ENCODE measurements at places on chromosomes 7 and 10.

- DNase-seq, result no peak
Measured at GRCh38 chr10:43044961-43045621, 31.8 kb upstream of the RET start.

DNA sequence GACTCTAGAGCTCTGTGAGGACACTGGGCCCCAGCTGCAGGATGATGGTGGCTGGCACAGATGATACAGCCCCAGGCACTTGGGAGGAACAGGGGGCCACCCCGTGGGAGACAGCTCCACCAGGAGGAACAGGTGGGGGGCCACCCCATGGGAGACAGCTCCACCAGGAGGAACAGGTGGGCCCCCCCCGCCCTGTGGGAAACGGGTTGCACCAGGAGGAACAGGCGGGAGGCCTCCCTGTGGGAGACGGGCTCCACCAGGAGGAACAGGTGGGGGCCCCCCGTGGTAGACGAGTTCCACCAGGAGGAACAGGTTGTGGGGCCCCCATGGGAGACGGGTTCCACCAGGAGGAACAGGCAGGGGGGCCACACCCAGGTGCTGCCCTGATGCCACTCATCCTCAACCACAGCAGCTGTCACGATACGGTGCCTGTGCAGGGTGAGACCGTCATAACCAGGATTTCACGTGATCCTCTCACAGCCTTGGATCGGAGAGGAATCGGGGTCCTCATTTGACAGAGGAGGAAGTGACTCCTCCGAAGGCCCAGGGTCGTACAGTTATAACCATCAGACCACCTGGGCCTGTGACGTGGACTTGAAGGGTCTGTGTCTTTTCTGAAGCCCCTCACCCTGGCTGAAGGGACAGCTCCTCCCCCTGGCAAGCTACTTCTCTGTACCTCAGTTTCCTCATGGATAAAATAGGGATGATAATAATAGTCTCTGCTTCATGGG lies 49.2 kb upstream of the NANOS1 start:
- DNase-seq, result no peak

DNA sequence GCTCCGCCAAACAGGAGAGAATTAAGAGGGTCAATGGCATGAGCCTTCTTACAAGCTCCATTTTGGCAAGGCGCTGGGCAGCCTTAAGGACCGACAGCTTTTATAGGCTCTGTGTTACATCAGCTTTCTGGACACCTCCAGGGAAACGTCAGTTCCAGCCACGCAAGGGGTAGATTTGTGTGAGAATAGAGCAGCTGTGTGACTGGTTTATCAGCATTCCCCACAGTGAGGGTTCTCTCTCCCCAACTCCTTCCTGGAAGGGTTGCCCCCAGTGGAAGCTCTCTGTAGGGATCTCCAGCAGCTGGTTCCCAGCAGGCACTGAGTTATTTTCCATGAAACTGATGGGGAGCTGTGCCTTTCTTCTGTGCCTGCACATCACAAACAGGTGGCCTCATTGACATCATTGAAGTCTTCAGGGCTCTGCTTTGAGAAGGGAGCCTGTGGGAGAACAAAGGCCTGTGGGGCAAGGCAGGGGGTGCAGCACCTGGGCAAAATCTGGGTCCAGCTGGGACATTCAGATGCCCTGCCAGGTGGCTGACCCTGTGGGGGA lies at the start of gene CUZD1:
Gene CUZD1, minus strand, starts transcription at position 75 of the 550 bp plus-strand sequence. Its CDS starts 14 bp downstream, at position 61.
- DNase-seq, result no peak

DNA sequence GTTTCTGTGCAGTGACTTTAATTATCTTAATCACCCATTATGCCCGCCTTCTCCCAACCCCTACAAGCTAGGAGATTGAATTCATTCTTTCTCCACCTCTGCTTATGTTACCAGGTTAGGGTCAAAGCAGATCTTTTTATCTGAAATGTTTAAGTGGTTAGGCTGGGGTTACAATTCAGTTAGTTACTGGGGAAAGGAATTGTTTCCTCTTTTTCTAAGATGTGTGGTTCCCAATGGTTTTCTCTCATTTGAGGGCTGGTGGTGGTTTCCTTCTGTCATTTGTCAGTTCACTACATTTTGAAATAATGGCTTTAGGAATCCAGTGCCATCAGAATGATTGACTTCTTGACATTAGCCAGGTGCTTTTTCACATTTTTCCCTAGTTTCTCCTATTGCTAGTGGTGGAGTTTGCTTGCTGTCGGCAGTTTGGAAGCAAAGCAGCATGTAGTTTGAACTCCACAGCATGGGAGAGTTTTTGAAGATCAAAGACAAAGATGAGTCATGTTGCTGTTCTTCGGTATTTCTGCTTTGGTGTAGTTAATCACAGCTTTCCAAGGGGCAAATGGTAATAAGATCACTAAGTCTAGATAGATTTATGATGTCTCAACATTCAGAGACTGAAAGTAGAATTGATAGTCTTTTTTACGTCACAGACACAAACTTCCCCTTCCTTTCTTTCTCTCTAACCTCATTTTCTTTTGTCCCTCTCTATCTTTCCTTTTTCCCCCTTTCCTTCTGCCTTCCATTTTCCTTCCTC lies 168.2 kb downstream of the SND1 start:
- peak; percentile 56 for DNase-seq

GRCh38 chr10:123759501-123760031 lies 93.4 kb downstream of the GPR26 start:
- peak; percentile 74 for DNase-seq

GRCh38 chr7:107632492-107632865 lies 28.1 kb upstream of the SLC26A4 start:
- no peak for DNase-seq

GRCh38 chr7:134954197-134955082 lies 31.9 kb upstream of the AGBL3 start:
- DNase-seq, result peak; percentile 34

DNA sequence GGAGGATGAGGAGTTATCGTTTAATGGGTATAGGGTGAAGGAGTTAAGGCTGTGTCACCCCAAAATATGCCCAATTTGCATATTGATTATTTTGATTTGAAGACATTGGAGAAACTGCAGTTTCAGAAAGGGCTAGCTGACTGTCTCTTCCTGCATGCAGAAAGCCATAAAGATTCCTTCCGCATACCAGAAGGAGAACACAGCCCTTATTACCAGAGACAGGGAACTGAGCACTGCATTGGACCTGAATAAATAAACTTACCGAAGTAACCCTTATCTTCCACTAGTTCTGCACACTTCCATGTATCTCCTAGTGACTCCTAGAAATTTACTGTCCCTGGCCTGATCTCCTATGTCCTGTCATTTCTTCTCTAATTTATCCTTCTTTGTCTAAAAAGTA lies 821.9 kb upstream of the AUTS2 start:
- DNase-seq, result peak; percentile 45

- no peak for DNase-seq
Measured at GRCh38 chr10:129501652-129502436, 34.8 kb downstream of the MGMT start.

DNA sequence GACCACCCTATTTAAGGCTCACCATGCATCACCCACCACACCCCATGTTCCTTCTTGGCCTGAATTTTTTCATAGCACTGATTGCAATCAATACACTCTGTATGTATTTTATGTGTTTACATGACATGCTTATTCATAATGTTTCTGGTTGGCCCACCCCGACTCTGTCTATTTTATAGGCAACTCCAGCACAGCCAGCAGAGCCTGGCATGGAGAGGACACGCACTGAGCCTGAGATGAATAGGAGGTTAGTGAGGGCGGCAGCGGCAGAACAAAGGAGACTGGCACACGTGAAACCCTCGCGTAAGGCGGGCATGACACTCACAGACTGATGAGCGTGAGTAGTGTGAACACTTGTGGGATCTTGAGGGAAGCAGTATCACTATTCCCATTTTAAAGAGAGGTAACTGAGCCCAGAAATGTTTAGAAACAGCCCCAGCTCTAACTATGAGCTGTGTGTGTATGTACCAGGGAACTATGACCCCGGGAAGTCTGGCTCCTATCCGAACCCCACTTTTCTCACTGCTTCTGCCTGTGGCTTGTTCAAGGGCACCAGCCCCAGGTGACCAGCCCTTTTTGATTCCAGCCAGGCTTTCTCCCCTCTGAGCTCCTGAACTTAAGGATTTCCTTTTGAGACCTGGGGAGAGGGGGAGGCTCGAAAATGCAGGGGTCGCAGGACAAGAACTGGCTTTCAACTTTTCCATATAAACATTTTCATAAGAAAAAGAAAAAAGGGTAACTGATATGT lies 113.3 kb downstream of the ARHGAP22 start:
- no peak for DNase-seq

DNA sequence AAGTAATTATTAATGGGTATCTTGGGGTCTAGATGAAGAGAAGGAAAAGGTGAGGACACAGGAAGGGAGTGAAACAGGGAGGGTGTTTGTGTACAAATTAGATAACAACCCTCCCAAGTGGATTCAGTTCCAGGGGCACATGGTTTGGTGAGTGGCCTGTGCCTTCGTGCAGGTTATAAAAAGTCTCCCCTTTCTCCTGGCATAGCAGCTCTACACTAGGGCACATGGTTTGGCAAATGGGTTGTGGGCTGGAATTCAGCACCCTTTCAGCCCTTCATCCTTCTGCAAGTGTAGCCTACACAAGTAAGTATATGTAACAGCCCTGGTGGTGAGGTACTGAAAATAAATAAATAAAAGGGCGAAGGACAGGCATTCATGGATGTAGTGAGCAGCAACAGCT lies 359.4 kb downstream of the AUTS2 start:
- DNase-seq, result no peak

DNA sequence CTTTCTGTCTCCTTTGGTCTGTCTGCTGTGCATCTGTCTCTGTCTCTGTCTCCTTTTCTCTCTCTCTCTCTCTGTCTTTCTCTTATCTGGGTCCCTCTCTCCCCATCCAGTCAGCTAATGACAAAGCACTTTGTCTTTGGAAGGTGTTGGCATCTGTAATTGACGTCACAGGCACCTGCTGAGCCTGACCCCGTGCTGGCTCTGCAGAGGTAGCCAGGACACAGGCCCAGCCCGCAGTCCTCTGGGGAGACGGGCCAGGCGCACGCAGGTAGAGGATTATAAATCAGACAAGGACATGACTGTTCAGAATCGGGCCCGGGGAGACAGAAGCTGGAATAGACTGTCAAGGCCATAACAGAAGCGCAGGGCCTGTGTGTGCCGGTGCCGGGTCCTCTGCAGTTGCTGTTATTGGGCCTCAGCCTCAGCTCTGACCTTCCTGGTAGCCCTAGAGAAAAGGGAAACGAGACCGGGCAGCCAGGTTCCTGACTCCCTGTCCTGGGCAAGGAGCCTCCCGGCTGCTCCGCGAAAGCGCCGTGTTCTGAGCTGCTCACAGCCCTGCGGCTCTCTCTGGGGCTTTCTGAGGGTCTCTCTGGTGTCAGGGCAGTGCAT lies 10.7 kb upstream of the PSMG3 start:
- no peak for DNase-seq

DNA sequence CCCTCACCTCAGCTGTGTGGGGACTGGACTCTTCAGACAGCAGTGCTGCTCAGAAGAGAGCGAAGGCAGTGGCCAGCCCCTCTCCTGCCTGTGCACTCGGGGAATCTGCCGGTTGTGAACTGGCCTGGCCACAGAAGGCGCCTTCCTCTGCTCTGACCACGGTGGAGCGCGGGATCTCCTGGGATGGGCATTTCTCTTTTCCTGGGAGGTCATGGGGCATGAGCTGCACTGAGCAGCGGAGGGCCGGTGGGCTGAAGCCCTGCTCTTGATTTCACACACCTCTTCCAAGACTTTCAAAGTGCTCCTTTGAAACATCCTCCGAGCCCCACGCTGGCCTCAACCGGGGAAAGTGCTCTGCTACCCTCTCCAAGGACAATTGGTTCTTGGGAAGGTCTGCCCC lies 125.6 kb upstream of the FAM20C start:
- no peak for DNase-seq

DNA sequence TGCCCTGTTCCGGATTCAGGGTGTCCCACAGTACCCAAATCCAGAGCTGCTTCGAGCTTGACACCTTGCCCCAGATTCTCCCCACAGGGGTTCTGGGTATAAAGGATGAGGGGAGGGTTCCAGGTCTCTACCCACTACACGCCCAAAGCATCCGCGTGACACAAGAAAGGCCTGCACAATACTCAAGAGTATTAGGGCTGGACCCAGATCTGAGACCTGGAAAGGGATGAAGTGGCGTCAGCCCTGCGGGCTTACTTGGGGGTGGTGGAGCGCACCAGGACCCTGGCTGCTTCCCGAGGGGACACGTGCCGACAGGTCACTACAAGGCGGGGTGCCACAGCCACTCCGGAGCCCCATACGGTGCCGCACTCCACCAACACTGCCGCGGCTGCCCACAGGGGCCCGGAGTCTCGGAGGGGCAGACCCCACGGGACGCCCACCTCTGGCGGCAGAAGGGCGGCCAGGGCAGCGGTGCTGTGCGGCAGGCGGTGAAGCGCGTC lies 1.3 kb downstream of the TYSND1 start:
- DNase-seq, result peak; percentile 16

GRCh38 chr10:130747946-130748345 lies 563.6 kb downstream of the TCERG1L start:
- DNase-seq, result no peak

- DNase-seq, result no peak
Measured at GRCh38 chr7:158267742-158268435, 319.7 kb downstream of the PTPRN2 start.

GRCh38 chr7:45028920-45029344 lies 28.9 kb downstream of the CCM2 start:
- DNase-seq, result no peak

GRCh38 chr7:100437150-100438100 lies 1.1 kb upstream of the PPP1R35 start:
- no peak for DNase-seq

- DNase-seq, result no peak
Measured at GRCh38 chr7:151773797-151774196, 103.1 kb downstream of the PRKAG2 start.

GRCh38 chr10:131857156-131858117 lies 43.4 kb upstream of the PPP2R2D start:
- DNase-seq, result no peak

GRCh38 chr7:50591480-50592438 lies 26.6 kb upstream of the DDC start:
- no peak for DNase-seq

GRCh38 chr7:28544453-28545117 lies 132.3 kb downstream of the CREB5 start:
- no peak for DNase-seq

GRCh38 chr10:116522803-116523381 lies 22.8 kb upstream of the PNLIP start:
- DNase-seq, result no peak

DNA sequence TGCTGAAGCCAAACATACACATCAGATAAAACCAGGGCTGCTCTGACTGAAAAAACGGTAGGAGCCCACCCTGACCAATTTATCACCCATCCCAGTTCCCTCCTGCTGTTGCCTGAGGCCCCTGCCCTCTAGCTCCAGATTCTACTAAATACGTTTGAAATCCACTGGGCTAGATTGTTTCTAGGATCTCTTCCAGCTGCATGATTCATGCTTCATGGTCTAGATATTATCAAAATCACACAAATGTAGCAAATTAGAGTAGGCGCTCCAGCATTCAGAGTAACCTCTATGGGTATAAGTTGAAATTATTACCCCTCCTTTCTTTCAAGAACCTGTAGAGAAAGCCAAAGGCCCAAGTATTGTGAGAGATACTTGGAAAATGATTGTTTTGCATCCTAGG lies 151.2 kb upstream of the FAM13C start:
- no peak for DNase-seq

- no peak for DNase-seq
Measured at GRCh38 chr10:131077724-131078123, 233.8 kb downstream of the TCERG1L start.

- DNase-seq, result no peak
Measured at GRCh38 chr7:31705377-31705776, 18.4 kb downstream of the PPP1R17 start.

GRCh38 chr10:13247246-13247645 lies 13.1 kb upstream of the UCMA start:
- no peak for DNase-seq

GRCh38 chr10:125533866-125534265 lies 149.1 kb downstream of the TEX36 start:
- DNase-seq, result no peak

- peak; percentile 5 for DNase-seq
Measured at GRCh38 chr10:132335189-132336063, 3.4 kb downstream of the LRRC27 start.

Measured in small intestine (tissue), 16 donors.